ENCODE measurements at places on chromosomes 4 and X.

GRCh38 chr4:156102411-156102810, 148.7 kb upstream of the CTSO start:
- no peak for DNase-seq

- DNase-seq: no peak
These were observed 23.9 kb downstream of the HTT start for GRCh38 chr4:3098346-3098745.

DNA sequence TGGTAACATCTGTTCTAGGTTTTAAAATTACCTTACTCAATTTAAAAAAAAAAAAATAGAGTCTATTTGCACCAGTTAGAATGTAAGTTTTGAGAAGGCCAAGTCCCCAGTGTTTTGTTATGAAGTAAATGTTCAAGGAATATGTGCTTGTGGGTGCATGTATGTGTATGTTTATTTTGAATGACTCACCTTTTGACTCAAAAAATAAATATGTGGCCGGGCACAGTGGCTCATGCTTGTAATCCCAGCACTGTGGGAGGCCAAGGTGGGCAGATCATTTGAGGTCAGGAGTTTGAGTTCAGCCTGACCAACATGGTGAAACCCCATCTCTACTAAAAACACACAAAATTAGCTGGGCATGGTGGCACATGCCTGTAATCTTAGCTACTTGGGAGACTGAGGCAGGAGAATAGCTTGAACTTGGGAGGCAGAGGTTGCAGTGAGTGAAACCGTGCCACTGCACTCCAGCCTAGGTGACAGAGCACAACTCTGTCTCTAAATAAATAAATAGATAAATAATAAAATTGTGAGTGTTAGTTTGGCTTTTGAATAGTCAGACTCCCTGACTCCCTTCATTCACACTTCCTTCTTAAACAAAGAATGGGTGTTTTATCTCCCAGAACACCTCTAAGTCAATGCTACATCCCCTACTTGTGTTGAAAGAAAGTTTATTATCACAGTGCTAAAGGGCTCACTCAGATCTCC, 511.3 kb upstream of the PCDH7 start:
- DNase-seq: no peak

GRCh38 chr4:62475596-62475995, 1275.5 kb downstream of the ADGRL3 start:
- DNase-seq: no peak

GRCh38 chr4:77232653-77233052, 75.6 kb downstream of the CCNG2 start:
- no peak for DNase-seq

DNA sequence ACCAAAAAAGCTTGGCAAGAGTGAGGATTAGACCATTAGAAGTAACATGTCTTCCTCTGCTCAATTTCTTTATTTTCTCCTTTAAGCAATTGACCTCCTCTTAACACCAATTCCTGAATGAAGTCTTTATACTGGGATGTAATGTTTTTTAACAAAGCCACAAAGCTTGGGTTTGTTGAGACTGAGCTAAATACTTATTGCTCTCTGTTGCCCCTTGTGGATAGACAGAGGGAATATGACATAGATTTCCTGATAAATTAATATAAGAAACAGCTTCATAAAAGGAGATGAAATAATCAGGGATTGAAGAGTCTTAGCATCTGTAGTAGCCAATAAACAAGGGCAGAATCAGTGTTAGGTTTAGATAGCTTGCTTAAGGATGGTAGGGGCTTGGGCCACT, 57.6 kb downstream of the CCDC160 start:
- DNase-seq: no peak

- DNase-seq: no peak
These were observed 42.1 kb upstream of the MAGEA4 start for GRCh38 chrX:151870602-151871001.

DNA sequence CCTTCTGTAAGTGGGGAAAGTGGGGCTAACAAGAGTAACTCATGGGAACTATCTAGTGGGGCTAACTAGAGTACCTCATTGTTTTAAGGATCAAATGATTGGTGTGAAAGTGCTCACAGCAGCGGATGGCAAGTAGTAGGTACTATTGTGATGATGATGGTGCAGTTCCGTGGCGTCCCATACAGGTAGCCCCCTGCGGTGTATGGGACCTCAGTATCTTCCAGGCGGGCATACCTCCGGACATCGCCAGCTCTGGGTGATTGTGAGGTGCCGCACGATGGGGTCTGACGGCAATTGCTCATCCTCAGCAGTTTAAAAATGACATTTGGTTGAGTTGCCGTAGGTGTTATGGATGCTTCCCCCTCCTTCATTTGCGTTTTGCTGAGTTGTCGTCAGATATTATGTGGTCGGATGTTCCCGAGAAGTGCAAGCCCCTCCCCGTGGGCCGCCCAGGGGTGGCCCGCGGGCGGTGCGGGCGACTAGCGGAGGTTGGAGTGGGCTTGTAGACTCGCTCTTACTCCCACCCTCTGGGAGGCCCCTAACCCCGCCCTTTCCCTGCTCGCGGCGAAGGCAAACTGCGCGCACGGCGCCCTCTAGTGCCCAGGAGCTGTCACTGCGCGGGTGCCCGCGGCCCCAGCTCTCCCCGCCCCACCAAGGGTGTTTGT, 18.3 kb upstream of the GPR101 start:
- peak; percentile 79 for DNase-seq

GRCh38 chr4:187065396-187065795, 341.7 kb upstream of the FAT1 start:
- DNase-seq: no peak

DNA sequence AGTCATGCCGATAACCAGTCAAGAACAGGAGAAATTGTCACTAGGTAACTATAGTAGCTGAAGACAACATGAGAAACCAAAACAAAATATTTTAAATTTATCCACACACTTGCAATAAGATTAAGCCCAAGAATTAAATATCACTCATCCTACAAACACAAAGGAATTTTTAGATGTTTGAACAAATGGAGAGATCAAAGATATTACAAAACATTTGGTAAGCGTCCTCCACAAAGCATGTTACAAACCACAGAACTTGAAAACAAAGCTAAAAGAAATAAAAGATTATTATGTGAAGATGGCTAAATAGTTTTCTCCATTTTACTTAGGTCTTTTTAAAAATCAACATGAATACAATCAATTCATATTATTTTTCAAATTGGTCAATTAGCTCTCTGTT, 631.9 kb upstream of the INTU start:
- DNase-seq: no peak

GRCh38 chrX:137363559-137363958, 202.4 kb upstream of the ZIC3 start:
- DNase-seq: no peak

- DNase-seq: no peak
These were observed 1877.9 kb upstream of the PCDH7 start for GRCh38 chr4:28842271-28842670.

DNA sequence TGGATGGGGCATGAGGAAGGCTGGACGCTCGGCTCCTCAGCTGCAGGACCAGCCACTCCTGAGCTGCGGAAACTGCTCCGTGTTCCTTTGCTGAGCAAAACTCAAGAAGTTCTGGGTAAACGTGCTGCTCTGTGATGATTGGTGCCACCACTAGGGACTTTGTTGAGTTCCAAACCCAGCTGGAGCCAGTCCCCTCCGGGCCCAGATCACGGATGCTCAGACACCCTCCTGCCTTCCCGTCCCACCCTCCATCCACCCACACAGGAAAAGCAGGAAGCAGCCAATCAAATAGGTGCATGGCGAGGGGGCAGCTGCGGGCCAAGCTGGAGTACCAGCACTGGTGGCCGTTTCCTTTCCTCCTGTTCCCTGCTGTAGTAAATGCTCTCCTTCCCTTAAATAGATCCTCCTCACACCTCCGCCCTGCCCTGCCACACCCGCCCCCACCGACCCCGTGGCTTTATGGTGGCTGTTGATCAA, 68.0 kb downstream of the ADRA2C start:
- no peak for DNase-seq

DNA sequence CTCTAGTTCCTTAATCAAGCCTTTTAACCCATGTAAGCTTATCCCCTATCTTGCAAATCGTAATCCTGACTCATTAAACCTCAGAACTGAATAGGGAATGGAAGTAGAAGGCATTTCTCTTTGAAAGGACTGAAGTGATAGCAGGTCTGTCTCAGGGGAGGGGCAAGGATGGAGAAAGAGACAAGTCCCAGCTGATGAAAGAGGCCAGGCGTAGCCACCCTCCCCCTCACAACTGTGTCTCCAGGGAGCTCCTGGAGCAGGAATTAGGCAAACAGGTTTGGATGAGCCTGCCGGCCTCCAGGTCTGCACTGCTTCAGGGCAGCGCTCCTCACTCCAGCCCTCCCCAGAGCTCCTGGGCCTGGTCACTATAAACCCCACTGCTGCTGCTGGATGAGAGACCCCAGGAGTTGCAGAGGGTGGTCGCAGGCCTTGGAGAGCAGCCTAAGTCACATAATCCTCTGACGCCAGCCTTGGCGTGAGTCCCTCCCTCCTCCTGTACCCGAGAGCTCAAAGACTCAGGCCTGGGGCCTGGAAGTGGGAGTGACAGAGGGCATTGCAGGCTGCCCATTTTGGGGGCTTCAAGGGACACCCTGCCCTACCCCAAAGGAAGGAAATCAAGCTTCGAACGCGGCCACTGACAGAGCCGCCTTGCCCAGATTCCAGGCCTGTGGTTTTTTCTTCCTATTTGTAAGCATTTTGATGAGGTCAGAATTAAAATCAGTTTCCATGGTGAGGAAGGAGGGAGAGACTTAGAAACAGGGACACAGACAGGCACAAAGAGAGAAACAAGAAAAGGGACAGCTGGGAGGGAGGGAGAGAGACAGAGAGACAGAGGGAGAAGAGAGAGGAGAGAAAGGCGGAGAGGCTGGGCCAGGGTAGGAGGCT, 21.2 kb upstream of the MSX1 start:
- DNase-seq: no peak

GRCh38 chrX:49066690-49067089, 7.1 kb downstream of the PRAF2 start:
- DNase-seq: no peak

DNA sequence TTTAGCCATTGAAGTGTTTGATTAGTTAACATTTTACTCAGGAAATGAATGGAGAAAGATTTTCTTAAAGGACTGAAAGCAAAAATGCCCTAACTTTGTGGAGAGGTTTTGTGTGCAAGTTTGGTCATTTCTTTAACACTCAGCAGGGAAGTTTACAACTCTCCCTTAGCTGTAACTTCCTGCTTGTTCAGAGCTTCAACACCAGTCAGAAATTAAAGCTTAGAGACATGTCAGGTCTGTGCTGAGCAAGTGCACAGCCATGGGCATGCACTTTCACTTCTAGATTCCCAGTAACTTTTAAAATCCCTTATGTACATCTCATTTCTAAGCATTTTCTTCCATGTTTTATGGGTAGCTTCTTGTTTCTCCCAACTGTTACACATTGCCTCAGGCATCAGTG, 326.0 kb downstream of the ACTRT1 start:
- DNase-seq: no peak

- no peak for DNase-seq
These were observed at the start of gene RAB33B for GRCh38 chr4:139454111-139455045. Gene RAB33B, plus strand, starts transcription at chr4:139454121. Its CDS starts 75 bp downstream, at chr4:139454196.

All from NCI-H774 (cell line).